ENCODE measurements at places on chromosomes 7 and 10.

DNA sequence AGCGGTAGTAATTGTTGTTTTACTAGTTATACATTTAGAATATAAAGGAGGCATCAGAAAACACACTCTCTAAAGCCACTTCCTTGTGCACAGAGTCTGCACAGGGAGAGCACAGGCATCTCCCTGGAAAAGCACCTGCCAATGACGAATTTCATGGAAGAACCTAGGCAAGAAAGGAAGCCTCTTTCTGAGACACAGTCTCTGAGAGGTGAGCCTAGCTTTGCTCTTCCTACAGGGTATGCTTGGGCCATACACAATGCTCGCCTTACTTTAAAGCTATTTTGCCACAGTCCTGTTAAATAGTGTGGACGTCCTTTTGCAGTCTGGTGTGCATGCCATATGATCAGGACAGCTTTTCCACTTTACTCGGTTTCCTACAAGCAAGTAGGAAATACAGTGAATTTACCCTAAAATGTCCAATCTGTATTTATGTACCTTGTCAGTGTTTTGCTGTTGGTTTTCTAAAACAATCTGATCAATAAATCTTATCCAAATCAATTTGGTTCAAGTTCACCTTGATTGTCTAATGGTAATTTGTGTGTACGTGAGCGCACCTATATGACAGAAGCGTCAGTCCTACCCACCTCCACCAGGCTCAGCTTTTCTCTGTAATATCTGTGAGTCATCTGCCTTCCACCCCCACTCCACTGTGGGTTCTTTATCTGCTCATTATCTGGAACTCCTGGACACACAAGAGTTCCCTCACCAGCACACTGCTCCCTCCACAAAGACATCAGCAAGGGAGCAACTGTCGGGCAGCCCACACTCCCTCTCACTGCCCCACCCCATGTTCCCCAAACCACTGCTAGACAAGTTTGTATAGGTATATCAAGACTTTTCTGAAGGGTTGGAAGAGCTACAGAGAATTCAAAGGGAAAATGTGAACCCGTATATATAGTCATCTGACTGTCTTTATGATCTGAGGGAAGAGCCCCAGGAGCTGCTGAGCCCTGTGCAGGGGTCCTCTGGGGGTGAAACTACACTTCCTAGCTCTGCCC, 65.2 kb downstream of the KLHDC10 start:
- DNase-seq, result no peak

DNA sequence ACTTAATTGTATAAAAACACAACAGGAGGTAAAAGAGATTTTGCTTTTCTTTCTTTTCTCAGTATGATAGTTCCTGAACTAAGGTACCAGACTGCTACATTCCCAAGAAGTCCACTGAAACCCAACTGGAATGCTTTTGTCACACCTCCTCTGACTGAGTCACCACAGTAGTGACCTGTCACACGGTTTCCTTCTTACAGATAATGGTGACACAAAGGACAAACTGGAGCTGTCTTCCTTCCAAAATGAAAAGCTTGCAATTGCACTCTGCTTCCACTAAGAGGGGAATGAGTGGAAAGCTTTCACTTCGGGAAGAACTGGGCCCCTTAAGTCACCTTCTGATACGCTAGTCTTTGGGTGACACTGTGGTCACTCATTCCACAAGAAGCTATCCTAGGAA, 122.2 kb downstream of the KMT2E start:
- DNase-seq, result no peak

DNA sequence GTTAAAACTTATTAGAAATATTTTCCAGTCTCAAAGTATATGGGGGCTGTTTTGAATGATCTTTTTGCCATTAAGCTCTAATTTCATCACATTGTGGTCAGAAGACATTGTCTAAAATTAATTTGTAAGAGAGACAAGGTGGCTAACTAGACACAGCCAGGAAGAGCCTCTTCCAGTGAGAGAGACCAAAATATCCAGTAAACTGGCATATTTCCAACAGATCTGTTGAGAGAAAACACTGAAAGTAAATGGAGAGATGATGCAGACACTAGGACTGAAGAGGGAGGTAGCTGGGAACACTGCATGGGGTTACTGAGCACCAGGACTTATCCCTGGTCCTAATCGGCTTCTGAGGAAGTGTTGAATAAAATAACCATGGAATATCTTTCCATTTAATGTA, 101.5 kb upstream of the TAS2R16 start:
- DNase-seq, result no peak

- no peak for DNase-seq
Measured at GRCh38 chr10:132509506-132510173, 27.9 kb upstream of the INPP5A start.

DNA sequence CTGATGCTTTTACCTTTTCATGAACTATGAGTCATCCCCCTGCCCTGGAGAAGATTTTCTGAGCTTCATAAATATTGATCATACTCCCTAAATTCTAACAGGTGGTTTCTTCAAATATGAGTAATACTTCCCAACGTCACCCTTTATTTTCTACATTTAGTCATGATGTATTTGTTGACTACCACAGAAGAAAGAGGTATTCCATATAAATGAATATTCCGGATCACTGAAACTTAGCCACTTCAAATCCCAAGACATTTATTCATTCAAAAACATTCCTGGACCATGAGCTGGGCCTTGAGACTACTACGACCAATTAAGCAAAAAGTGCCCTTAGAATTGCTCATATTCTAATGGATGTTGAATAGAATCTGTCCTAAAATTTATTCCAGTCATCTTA, 395.8 kb upstream of the NPVF start:
- DNase-seq, result no peak

DNA sequence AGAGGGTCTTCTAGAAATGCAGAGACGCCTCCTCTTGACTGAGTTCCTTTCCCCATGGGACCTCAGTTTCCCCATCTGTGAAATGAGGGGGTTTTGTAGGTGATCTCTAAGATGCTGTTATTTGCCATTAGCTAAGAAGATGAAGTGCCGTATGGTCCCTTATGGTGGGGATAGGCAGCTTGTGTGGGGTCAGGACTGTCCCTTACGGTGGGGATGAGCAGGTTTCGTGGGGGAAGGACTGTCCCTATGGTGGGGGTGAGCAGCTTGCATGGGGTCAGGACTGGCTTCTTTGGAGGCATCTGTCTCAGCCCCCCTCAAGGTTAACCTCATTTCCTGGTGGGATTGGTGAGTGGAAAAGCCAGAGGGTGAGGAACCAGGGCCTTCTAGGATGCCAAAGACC, 148.3 kb upstream of the GPR26 start:
- DNase-seq, result no peak
